Activated CD4-positive, alpha-beta memory T cell treated with anti-CD3 and anti-CD28 coated beads for 36 hours (primary cell): ENCODE measurements at places on chromosomes 11 and 22. TPM values are rescaled to one million over a fixed set of nuclear protein-coding genes. Genes with fewer than 3 reads are reported as not detected.
A peak's percentile ranks its signal among the peaks of the same experiment; 100 is the strongest.

DNA sequence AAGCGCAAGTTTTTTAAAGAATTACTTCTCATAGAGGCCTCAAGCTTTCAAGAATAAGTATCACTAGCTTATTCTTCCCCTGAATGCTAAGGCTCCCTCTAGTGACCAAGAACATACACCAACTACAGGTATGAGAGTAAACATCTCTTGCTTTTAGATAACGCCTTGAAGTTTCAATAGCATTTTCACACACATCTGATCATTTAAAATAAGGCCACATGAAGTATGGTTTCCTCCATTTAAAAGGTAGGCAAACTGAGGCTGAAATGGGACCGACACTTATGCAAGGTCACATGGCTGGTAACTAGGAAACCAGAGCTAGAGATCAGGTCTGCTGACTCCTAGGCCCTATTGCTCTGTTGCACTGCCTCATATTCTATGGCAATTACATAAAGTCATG lies 66.5 kb downstream of the CCDC34 start:
- DNase-seq, result no peak

GRCh38 chr11:62752994-62753735 lies 795 bp downstream of the ZBTB3 start:
- DNase-seq, result no peak

KCNA4 gene
- total RNA-seq, result not detected

DNA sequence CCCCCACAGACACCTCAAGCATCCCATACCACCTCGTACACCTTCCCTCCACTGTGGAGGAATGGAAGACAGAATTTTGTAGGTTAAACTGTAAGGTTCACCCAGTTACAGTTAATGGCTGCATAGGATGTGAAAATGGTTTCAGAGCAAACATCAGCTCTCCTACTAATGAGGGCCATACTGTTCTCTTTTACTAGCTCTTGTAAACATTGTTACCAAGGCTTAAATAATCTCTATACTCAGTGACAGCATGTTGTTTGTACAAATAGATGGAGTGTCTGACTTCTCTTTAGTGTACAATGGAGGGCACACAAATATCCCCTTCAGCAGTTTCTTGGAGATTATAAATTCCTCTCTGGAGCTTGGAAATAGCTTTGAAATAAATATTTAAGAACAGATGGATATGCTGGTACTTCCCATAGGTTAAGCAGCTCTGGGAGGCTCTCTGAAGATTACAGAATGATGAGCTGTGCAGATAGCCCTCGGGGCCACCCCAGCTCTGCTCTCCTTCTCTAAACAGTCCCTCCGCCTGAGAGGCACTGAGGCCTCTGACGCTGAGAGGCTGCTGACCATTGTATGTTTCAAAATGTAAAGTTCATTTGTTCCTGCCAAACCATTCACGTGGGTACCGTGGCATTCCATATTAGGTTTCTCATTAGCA lies 25.7 kb downstream of the TTC12 start:
- no peak for DNase-seq

GRCh38 chr11:119888119-119888518 lies 159.1 kb upstream of the NECTIN1 start:
- DNase-seq, result no peak

DNA sequence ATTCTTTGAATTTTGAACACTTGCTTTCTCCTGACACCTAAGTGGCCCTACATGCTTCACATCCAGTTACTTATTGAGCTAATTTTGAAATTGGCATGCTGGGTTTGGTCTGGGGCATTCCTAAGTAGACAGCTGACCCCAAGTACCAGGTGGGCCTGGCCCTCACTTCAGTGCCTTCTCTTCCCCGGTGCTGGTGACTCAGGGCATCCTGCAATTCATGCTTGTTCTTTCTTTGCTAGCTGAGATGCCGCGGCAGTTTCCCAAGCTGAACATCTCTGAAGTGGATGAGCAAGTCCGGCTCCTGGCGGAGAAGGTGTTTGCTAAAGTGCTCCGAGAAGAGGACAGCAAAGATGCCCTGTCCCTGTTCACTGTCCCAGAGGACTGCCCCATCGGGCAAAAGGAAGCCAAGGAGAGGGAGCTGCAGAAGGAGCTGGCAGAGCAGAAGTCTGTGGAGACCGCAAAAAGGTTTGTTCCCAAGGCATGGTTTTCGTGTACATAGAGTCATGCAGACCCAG lies 6.3 kb downstream of the AMPD3 start:
- DNase-seq, result no peak

C1QTNF5 gene
- total RNA-seq, result not detected

DNA sequence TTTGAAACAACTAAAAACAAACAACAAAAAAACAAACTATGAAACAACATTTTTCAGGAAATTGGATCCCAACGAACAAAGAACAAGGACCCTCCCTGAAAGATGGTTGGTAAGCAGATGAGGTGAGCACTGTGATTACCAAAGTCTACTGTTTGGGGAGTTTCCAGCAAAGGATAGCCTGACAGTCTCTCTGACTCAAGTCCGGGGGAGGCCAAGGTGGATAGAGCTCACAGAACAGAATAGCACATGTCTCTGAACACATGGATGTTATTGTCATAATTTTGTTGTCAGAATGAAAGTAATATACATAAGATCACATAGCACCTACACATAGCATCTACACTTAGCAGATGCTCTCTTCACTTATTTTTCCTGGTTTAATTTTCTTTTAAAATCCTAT lies 501.3 kb upstream of the TENM4 start:
- DNase-seq, result no peak

DNA sequence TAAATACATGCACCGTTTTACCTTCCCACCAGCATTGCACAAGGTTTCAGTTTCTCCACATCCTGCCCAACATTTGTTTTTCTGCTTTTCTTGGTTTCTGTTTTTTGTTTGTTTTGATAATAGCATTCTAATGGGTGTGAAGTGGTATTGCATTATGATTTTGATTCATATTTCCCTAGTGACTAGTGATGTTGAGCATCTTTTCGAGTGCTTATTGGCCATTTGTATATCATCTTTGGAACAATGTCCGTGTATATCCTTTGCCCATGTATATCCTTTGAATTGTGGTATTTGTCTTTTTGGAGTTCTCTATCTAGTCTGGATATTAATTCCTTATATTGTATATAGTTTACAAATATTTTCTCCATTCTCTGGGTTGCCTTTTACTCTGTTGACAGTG lies 2914.8 kb upstream of the OR11H1 start:
- no peak for DNase-seq

- no peak for DNase-seq
Measured at GRCh38 chr22:22706253-22706915, 62.0 kb downstream of the GGTLC2 start.

DNA sequence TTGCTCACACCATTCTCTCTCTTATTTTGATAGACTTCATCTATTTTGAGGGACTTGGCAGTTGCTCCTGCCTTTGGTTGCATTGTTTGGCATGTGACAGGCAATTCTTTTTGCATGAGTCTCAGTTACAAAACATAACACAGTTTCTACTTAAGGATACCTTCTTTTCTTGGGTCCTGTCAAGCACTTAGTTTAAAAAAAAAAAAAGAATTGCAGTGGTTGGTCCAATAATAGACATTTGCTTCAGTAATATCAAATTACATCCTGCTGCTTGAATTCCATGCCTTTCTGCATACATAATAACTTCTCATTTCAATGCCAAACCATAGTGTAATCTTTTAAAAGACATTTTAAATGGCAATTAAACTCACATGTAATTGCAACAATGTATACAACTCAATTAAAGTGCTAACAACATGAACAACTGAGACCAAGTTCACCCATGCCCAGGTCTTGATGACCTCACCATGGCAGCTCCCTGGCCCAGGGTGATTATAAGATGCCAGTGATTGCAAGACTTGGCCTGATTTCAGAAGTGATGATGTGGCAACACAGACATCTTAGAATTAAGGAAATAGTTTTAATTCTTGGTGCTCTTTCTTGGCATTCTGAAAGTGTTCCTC lies 32.2 kb upstream of the PLET1 start:
- no peak for DNase-seq

DNA sequence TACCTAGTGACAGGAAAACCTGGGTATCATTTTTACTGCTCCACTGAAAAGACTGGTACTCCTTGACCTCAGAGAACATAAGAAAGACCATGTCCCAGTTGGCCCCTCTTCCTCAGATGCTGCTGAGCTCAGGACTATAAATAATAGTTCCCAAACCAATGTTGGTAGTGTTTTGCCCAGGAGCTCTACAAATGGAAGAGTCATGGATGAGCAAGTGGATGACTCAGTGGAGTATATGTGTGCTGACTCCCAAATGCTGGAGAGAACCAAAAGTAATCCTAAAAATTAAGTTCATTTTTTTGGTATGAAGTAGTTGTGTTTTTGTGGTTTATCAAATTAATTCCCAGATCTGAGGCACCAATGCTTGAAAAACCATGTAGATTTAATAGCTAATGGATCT lies 482.0 kb downstream of the KCNA4 start:
- no peak for DNase-seq

- peak; percentile 71 for DNase-seq
Measured at GRCh38 chr22:28019881-28020861, 101.1 kb upstream of the PITPNB start.

DNA sequence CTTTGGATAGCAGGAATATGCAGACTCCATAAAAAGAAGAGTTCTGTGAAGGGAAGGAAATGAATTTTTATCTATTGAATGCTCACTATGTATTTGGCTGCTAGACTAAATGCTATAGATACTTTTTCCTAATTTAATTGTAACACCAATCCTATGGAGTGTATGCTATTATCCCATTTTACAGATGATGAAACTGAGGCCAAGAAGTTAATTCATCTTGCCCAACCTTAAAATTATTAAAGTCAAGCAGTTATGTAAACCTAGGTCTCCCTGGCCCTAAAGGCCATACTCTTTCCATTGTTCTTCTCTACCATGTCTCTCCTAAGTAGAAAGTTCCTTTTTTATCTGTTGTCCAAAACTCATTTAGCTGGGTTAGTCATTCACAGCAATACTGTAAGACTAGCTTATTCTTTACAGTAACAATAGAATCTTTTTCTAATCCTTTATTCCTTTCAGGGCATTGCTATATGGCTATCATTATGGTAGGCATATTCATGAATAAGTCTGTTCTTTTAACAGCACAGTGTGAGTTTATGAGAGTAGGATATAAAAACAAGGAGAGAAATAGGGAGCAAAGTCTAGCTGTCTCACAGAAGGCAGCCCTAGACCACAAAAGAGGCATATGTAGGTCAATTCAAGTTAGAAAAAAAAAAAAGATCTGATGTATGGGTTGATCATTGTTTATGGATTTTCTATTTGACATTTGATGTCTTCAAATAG lies 50.5 kb downstream of the MAML2 start:
- no peak for DNase-seq

UCP2 gene
- total RNA-seq, result 461 TPM

GAL gene
- 1.3 TPM for total RNA-seq

DNA sequence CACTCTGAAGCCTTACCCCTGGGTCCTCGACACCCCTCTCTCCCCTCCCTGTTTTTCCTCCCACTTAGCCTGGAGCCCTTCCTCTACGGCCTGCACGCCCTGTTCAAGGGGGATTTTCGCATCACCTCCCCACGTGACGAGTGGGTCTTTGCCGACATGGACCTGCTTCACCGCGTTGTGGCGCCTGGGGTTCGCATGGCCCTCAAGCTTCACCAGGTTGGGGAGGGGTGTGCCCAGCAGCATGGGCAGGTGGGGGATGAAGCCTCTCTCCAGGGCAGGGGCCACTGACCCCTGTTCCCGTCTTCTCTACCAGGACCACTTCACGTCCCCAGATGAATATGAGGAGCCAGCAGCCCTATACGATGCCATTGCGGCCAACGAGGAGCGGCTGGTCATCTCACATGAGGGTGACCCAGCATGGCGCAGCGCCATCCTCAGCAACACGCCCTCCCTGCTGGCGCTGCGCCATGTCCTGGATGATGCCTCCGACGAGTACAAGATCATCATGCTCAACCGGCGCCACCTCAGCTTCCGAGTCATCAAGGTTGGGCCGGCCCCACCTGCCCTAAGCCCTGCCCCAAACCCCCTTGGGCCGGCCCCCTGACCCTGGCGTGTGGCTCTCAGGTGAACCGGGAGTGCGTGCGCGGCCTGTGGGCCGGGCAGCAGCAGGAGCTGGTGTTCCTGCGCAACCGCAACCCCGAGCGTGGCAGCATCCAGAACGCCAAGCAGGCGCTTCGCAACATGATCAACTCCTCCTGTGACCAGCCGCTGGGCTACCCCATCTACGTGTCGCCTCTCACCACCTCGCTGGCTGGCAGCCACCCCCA lies 2.8 kb upstream of the SIPA1 start:
- DNase-seq, result no peak

DNA sequence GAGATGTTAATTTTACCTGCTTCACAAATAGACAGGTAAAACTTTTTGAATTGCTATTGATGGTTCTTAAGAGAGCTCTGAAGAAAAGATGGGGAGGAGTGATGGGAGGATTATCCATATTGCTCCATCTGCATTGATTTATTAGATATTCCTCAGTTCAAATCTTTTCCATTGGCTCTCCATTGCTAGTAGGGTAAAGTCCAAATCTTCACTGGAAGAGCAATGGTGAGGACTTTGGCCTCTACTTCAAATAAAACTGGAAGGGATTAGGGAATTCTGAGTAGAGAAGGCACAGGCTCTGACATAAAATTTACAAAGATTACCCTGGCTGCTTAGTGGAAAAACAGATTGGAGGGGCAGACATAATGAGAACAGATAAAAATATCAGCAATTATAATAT lies 1024.1 kb downstream of the LRRC4C start:
- no peak for DNase-seq

GRCh38 chr22:17792299-17792698 lies 18.0 kb upstream of the BID start:
- no peak for DNase-seq

GRCh38 chr22:37734964-37735451 lies 38.2 kb downstream of the TRIOBP start:
- no peak for DNase-seq

SLC22A8 gene
- total RNA-seq, result not detected

TUBA8 gene
- total RNA-seq, result 4.3 TPM

- DNase-seq, result no peak
Measured at GRCh38 chr11:124582565-124582964, 12.8 kb downstream of the OR8A1 start.

GLYAT gene
- not detected for total RNA-seq

- no peak for DNase-seq
Measured at GRCh38 chr11:90737444-90738050, 514.7 kb upstream of the CHORDC1 start.

- DNase-seq, result no peak
Measured at GRCh38 chr11:68469122-68469521, 8.6 kb downstream of the PPP6R3 start.

DNA sequence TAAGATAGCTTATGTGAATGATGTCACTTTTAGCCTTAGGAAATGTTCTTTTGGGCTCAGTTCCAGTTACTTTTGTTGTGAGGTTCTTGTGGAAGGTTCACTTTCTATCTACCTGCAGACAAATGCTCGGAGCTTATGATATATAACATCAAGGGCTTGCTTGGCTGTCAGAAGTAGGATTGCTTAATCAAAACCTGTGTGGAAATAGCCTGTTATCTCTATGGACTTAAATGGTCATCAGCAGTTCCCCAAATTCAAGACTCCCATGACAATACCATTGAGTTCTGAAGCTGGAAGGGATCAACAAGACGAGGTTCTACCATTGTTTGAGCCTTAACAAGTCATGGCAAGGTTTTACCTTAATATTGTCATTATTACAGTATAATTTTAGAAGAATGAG lies 43.8 kb downstream of the FLI1 start:
- no peak for DNase-seq

HSPB2 gene
- total RNA-seq, result not detected

GRCh38 chr11:40338739-40339138 lies 1120.7 kb downstream of the LRRC4C start:
- no peak for DNase-seq
